ENCODE measurements at places on chromosomes 4 and X.

DNA sequence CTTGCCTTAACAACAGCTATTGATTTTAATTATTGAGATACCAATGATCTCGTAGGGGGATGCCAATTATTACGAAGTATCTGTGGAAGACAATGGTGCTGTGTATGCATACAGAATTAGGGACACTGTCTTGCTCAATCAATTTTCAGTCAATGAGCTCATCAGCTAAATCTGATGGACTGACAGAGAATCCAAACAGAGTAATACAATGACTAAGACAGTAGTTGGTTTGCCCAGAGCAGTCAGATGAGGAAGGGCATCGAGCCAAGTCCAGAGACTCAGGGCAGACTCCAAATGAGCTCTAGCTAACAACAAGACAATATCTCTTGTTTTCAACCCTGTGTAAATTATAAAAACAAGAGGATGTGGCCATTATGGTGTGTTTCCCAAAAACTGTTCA is 14.7 kb upstream of the GSX2 start:
- DNase-seq, result no peak

DNA sequence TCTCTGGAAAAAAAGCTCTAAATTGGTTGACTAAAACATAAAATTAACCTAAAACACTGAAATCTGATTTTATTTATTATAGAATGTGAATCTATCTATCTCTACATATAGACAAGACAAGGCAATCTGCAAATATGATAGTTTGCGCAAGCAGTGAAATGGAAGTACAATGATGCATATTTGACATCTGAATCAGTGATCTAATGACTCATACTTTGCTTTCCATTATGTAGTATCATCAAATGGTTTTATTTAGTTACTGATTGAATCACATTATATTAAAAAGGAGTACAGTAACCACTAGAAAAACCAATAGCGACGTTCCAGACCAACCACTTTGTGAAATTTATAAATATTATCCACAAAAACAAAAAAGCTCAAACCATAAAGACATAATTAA is 1969.3 kb downstream of the PCDH7 start:
- no peak for DNase-seq

GRCh38 chr4:120056246-120056645 is 10.4 kb downstream of the MAD2L1 start:
- DNase-seq, result no peak

- DNase-seq, result no peak
Observed at GRCh38 chrX:14675500-14675899, 146.2 kb downstream of the GLRA2 start.

GRCh38 chr4:98568941-98569663 is 89.3 kb downstream of the TSPAN5 start:
- DNase-seq, result no peak

- no peak for DNase-seq
Observed at GRCh38 chr4:52910115-52910514, 48.0 kb downstream of the RASL11B start.

- DNase-seq, result no peak
Observed at GRCh38 chr4:171622729-171623128, 190.5 kb upstream of the GALNTL6 start.

- DNase-seq, result no peak
Observed at GRCh38 chr4:152488246-152488645, 47.6 kb downstream of the FBXW7 start.

- no peak for DNase-seq
Observed at GRCh38 chr4:8542776-8543525, 37.2 kb upstream of the GPR78 start.

DNA sequence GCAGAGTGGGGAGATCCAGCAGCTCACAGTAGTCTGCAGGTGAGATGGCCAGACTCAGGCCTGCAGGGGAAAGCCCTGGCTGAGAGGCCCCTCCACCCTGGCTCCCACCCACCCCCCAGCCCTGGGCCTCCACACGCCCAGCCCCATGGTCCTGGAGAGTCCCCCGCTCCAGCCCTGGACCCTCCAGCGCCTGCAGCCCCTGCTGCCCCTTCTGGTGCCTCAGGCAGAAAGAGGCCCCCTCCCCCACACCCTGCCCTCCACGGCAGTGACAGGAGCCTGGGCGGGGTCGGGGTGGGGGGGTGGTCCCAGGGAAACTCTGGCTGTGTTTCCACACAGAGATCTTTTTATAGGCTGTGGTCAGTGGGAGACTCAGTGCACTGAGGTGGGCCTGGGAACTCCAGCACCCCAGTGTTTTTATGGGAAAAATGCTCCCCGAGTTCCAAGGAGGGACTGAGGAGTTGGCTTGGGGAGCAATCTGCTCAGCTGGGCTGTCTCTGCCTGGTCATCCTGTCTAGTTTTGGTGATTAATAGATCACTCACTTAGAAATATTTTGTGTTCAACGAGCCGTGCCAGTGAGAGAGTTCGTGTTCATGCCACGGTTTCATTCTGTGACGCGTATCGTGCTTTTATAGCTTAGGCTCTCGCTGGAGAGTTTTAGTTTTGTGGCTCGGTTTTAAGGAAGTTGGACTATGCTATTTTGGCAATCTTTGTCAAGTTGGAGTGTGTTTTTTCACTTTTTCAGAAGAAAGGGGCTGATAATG is 53.1 kb upstream of the HGFAC start:
- no peak for DNase-seq

DNA sequence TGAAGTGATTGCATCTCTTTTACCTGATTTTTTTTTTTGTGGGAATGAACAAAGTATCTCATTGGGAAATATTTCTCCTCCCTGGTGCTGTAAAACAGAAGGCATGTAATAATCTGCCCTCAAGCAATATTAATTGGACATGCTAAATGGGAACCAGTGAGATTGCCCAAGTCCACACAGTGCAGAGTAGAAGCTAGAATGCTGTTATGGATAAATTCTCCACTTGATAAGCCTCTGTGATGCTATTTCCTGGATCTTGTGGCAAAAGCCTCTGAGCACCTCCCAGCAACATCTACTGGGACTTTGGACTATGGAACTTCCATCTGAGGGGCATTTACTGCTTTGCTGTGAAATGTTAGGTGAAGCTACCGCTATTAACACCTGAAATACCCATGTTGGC is 46.9 kb upstream of the YTHDC1 start:
- DNase-seq, result no peak

GRCh38 chr4:648579-649292 is 23.4 kb downstream of the PDE6B start:
- no peak for DNase-seq

DNA sequence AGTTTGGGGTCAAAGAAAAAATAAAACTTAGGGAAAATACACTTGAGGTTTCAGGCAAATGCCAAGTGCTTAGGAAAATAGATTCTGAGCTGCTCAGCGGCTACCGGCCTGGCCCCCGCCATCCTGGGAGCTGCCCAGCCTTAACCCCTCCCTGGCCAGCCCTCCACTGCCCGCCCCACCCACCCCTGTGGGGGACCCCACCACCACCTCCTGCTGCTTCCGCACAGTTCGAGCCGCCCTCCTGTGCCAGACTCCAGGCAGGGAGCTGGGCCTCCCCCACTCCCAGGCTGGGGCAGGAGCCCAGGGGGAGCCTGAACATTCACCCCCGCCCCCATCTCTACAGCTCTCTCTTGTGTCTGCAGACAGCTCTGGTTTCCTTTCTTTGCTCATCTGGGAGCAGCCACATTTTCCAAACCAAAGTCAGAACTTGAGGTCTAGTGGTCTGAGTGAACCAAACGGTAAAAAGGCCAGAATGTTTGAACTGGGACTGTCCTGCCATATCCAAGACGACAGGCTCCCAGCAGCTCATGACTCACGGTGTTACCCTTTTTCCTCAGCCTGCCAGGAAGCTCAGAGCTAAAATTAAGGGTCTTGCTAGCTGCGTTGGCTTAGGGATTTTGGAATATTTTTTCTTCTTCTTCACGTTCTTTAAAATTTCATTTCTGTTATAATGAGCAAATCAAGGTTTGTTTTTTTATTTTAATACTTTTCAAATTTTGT is 4.7 kb upstream of the FGFR3 start:
- no peak for DNase-seq

GRCh38 chrX:40402831-40403533 is 177.8 kb upstream of the ATP6AP2 start:
- DNase-seq, result no peak

DNA sequence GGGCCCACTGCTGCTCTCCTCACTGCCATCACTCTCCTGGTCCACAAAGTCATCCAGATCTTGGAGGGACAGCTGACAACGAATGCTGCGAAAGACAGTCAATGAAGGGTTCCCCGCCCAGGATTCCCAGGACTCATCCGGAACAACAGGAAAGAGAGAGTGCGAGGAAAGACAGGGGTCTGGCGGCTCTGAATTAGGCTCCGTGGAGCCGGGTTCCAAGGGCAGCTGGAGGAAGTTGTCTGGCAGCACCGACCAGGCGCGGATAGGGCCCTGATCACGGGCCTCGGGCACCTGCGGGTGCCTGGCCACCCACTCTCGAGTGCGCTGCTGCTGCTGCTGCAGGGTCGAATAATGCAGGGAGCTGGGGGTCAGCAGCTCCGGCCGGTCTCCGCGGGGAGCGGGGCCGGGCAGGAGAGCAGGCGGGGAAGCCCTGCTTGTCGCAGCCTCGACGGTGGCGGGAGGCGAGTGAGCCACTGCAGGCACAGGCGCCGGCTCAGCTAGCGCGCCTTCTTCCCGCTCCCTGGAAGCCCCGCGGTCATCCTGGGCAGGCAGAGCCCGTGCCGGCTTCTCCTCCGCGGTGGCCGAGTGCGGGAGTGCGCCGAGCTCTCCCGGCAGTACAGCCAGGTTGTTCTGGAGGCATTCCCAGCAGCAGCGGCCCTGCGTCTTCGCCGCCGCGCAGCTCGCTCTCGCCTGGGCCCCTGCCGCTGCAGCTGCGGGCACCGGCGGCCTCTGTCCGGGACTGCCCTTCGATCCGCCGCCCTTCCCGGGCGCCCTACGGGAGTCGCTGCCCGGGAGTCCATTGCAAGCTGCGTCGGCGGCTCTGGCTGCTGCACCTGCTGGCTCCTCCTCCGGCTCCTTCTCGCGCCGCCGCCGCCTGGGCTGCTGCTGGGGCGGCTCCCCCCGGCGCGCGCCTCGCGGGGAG is 1.1 kb downstream of the SOWAHB start:
- peak; percentile 23 for DNase-seq

DNA sequence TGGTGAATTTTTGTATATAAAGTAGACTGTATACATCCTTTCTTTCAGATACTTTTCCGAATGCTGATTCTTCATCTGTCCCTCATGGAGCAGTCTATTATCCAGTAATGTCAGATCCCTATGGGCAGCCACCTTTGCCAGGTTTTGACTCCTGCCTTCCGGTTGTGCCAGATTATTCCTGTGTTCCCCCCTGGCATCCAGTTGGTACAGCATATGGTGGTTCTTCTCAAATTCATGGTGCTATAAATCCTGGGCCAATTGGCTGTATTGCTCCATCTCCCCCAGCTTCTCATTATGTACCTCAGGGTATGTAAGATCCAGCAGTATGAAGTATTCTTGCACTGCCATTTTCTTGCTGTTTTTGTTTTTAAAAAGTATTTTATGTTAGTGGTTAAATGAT is 78.7 kb downstream of the ALG13 start:
- DNase-seq, result no peak

GRCh38 chrX:151396825-151397740 is at the start of gene VMA21:
VMA21 (plus strand) TSS chrX:151397206; CDS start chrX:151397309, 103 bp downstream.
- DNase-seq, result peak; percentile 68

DNA sequence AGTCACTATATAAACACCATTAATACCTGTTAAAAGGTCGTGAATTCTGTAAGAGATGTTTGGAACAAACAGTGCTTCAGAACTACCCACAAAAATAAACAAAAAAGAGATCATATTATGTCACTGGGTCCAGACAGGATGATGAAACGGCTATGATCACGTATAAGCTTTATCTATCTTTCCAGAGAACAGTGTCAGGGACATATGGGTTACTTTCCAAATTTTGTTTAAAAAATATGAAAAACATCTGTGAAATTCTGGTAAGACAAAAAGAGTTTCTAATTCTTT is 90.0 kb downstream of the SORBS2 start:
- no peak for DNase-seq

DNA sequence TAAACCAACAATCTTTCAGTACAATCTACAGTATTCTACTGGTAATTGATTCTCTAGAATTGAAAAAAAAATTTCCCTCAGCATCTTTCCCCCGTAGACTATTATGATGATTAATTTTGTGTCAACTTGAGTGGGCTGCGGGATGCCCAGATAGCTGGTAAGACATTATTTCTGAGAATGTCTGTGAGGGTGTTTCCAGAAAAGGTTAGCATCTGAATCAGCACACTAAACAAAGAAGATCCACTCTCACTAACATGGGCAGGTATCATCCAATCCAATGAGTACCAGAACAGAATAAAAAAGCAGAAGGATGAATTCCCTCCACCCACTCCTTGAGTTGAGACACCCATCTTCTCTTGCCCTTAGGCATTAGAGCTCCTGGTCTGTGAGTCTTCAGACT is 186.1 kb upstream of the MAB21L2 start:
- no peak for DNase-seq

GRCh38 chr4:159549098-159549518 is 446.2 kb downstream of the RAPGEF2 start:
- no peak for DNase-seq

Measured in T-cell (primary cell).